ENCODE measurements at places on chromosomes 12 and 14.

DNA sequence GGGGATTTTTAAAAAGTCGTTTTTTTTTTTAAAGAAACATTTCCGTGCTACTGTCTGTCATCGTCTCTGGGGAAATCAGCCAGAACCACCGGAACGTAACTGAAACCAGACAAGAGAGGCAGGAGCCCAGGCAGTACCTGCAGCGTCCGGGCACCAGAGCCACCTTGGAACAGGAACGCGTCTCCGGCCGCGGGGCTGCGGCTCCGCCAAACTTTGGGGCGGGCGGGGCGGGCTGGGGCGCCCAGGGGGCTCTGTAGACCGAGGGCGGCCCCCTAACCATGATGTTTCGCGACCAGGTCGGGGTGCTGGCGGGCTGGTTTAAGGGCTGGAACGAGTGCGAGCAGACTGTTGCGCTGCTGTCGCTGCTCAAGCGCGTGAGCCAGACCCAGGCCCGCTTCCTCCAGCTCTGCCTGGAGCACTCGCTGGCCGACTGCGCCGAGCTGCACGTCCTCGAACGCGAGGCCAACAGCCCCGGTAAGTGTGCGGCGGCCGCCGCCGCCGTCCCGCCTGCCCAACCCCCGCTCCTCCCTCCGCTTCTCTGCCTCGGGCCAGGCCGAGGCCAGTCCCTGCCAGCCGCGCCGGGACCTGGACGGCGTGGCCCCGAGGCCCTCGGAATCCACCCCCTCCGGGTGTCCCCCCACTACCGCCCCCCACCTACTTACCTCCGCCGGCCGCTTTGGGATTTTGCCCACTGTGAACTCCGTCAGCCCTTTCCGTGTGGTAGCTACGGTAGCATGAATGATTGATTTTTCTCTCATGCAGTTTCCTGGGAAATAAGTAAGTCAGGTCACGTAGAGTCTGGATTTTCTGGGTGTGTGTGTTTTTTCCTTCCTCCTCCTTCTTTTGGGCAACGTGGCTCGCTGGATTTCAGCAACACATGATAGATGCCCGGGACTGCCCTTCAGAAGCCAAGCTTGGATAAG, 972 bp downstream of the SAMD4A start:
- DNase-seq: peak; percentile 80

DNA sequence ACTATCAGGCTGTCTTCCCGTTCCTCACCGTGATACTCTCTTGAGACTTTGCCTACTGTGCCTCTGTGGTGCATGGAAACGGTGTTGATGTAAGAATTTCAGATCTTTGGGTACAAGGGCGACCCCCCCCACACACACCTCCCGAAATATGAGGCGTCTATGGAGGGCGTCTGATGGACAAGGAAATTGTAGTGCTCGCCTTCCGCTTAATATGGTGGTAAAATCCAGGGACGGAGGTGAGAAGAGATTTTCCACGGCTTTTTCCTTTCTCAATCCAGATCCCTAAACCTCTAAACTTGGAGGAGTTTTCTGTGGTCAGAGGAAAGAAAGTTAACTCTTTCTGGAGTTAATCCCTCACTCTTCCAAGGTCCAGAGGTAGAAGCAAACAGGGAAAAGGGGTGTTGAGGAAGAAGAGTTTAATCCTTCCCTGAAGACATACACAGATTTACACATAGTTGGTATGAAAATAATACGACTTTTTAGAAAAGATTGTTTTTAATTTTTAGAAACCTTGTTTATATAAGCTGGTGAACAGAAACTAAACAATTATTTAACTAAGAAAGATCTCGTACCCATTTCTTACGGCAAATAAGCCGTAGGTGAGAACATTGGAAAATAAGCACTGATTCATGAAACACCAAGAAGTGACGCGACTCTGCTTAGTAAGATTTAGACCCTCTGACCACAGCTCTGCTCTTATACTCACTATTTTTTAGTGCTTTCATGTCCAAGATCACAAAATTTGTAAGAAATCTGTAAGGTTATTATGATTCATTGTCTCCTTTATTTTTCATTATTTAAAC, 23.1 kb upstream of the RNASE12 start:
- peak; percentile 13 for DNase-seq

DNA sequence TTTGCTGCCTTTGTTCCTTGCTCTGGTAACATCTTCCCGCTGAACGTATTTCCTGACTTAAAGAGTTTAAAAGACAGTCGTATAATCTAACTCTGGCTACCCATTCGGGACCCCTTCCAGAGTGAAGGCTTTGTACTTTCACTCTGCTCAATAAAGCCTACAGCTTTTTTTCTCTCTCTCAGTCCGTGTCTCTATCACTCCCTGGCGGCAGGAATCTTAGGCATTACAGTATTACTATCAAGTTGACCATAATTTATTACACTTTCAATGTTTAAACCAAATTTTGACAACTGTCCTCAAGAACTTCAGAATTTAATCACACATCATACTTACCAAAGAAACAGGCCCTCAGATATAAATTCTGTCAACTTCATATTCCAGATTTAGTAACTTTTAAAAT, 967.9 kb downstream of the FSCB start:
- peak; percentile 1 for DNase-seq

DNA sequence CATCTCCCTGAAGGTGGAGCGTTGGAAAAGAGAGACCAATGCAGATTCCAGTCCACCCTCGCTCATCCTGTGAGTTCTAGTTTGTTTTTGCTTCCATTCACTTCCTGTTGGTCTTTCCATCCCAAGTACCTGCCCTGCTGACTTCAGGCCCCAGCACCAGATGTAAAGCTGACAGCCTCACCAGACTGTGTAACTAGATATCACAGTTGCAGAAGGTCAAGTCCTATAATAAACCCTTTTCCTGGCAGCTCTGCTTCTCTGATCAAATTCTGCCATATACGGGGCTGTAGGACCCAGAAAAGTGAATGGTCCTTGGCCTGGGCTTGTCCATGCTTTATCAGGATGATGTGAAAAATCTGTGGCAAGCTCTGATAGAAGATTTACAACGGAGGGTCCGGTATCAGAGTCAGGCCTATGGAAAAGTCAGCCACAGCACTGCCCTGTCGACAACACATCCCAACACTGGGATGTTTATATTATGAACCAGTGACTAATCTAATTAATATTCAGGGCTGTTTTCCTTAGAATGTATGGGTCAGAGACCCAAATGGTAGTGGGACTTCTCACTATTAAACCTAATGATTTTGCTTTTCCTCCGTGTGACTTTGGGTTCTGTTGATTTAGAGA, 42.1 kb downstream of the CCDC175 start:
- no peak for DNase-seq

DNA sequence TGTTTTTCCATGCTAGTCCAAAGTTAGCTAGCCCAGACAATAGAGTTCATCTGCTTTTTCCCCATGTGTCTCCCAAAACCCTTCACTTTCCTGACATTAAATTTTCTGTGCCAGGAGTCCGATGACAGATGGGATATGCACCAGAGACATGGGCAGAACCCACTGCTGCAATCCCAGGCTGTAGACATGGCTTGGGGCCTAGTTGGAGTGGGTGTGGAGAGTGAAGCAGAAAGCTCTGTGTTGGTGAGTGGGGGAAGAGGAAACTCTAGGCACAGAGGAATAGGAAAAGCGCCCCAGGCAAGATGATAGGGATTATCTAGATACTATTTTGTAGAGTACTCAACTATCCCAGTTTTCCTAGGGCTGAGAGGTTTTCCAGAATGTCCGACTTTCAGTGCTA, 4.8 kb upstream of the KRT74 start:
- DNase-seq: no peak

DNA sequence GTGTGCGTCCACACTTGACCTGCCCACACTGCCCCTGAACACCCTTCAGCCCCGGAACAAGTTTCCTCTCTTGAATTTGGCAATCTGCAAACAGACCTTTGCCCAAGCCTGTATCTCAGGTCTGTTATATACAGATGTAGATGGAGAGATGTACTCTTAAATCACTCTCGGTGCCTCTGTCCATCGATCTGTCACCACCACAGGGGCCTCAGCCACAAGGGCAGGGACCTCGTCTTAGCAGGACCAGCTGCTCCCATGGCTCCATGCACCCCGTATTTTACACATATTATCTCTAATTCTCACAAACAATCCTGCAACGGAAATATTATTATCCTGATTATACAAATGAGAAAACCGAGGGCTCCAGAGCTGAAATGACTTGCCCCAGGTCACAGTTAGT, 313.4 kb downstream of the BCL11B start:
- DNase-seq: no peak

- no peak for DNase-seq
These were observed 135.0 kb downstream of the FOXG1 start for GRCh38 chr14:28901631-28902030.

- DNase-seq: peak; percentile 24
These were observed 126.3 kb upstream of the DHRS4 start for GRCh38 chr14:23827100-23827892.

- DNase-seq: no peak
These were observed 136.5 kb upstream of the CCND2 start for GRCh38 chr12:4137015-4137414.

- DNase-seq: peak; percentile 63
These were observed 181.3 kb upstream of the FKBP4 start for GRCh38 chr12:2613326-2614073.

- DNase-seq: peak; percentile 20
These were observed 1320.5 kb downstream of the AACS start for GRCh38 chr12:126385785-126386184.

DNA sequence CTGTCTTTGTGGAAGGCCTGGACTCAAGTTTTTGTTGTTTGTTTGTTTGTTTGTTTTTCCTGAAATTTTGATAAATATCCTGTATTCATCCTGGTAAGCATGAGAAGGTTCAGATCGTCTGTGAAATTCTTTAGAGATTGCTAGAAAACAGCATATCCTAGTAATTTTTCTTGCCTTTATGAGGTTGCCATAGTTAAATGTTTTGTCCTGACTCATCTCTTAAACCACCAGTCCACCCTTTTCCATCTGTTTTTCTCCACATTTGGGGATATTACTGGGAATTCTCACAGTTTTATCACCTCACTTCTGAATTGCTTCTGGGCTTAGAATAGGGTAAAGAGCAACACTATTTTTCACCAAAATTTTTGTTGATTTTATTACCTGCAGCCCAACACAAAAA, 248.3 kb downstream of the FBXL14 start:
- DNase-seq: no peak
